ENCODE measurements at places on chromosomes 1 and 21.

- no peak for DNase-seq
Measured at GRCh38 chr1:154657556-154657955, 49.6 kb upstream of the ADAR start.

DNA sequence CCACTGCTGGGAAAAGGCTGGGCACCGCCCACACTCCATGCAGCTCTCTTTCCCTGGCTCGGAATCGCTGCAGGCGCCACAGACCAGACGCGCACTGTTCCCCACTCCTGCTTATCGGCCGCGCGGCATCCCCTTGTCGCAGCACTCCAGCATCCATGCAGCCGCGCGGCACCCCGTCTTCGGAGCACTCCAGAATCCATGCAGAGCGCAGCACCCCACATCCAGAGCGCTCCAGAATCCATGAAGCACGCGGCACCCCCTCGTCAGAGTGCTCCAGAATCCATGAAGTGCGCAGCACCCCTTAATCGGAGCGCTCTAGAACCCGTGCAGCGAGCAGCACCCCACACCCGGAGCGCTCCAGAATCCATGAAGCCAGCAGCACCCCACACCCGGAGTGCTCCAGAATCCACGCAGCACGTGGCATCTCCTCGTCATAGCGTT is 9.5 kb downstream of the TFF3 start:
- no peak for DNase-seq

GRCh38 chr1:172019976-172020375 is 178.7 kb downstream of the DNM3 start:
- no peak for DNase-seq

DNA sequence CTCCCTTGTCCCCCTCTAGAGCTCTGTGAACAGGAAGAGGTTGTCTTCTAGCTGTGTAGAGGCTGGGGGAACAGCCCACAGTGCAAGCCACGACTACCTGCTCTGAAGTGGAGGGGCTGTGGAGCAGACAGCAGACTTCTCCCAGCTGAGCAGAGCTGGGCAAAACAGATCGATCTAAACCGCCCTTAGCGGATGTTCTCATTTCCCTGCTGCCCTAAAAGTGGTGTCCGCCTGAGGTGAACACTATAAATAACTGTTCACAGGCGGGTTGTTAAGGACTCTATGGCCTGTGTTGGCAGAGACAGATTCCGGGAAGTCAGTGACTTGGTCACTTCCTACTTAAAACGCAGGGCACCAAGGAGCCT is 203.2 kb downstream of the RHOU start:
- DNase-seq, result no peak

- no peak for DNase-seq
Measured at GRCh38 chr1:150376110-150376509, 12.2 kb downstream of the RPRD2 start.

DNA sequence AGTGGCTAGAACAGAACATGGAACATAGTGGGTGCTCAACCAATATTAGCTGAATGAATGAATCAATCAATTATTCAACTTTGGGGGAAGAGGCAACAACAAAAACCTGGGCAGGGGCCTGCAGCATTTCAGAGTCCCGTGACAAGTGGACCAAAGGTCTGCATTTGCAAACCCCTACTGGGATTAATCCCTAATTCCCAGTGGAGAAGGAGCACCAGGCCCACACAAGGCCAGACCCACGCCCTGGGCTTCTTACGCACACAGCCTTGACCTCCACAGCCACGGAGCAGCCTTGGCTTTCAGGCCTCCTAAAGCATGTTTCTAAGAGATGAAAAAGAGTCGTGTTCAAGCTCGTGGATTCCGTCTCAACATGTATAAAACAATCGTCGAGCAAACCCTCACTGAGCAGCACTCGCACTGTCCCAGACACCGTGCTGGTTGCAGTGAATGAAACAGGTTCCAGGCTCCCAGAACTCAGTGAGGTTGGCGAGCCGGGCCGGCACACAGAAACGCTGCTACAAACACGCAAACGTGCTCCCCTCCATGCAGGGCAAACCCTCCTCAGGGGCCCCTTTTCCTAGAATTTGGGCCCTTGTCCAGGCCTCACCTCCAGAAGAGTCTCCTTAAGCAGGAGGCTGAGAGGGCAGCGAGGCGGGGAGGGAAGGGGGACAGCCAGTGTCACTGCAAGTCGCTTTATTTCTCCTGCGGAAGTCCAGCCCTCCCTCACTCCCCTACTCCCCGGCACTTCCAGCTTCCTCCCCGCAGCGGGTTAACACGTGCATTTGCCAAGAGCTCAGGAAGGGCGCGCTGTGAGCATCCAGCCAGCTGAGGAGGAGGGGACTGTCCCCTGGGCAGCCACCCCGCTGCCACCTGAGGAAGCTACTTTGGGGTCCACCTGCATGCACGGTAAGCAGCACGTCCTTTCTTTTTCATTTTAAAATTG is 556.4 kb downstream of the KIF26B start:
- peak; percentile 3 for DNase-seq

GRCh38 chr21:46411691-46412090 is 47.0 kb upstream of the DIP2A start:
- no peak for DNase-seq

- no peak for DNase-seq
Measured at GRCh38 chr1:77927414-77927813, 39.0 kb downstream of the NEXN start.

- DNase-seq, result no peak
Measured at GRCh38 chr1:28322194-28322593, 6.6 kb upstream of the MED18 start.

DNA sequence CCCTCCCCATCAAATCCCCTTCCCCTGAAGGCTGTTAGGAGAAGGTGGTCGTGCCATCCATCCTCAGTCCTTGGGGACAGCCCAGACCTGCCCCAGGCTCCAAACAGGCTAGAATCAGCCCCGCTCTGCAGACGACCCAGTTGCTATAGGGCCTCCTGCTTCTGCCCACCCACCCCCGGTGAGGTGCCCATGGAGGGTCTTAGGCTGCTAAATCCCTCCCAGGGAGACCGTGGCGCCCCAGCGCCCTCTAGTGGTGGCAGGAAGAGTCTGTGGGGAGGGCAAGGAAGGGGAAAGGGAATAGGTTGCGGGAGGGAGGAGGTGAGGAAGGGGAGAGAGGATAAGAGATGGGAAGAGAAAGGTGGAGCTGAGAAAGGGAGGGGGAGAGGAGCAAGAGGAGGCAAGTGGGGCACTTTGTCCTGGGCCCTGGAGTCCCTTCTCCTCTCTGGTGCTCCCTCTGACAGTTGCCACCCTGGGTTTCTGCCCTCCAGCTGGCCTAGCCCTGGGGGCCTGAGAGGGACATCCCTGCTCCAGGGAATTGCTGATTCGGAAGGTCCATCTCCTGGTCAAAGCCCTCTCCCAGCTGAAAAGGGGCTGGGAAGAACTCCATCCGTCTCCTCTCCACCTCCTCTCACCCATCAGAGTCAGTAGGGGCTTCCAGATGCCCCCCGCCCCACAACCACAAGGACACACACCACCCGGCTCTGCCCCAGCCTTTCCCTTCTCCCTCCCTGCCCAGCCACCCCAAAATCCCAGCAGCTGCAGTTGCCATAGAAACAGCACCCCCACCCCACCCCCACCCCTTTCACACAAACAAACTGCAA is 55.4 kb downstream of the CAMK2N1 start:
- DNase-seq, result peak; percentile 63

GRCh38 chr1:214380986-214381695 is 100.2 kb downstream of the SMYD2 start:
- DNase-seq, result no peak

- DNase-seq, result no peak
Measured at GRCh38 chr1:189212606-189213005, 1265.1 kb downstream of the BRINP3 start.

DNA sequence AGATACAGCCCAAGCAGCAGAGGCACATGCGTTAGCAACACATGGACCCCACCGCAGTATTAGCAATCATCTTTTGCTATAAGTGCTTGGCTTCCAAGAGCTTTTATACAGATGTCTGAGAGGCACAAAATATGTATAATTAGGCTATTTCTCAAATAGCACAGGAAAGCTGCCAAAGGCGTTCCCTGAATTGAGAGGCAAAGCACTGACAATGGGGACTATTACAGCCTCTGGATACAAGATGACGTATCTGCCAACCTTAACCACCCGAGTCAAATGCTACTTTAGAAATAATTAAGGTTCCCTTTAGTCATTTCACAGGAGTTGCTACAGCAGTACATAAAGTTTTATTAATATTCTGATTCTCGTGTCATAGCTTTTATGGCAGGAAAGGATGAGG is 6.4 kb downstream of the STMN1 start:
- no peak for DNase-seq

DNA sequence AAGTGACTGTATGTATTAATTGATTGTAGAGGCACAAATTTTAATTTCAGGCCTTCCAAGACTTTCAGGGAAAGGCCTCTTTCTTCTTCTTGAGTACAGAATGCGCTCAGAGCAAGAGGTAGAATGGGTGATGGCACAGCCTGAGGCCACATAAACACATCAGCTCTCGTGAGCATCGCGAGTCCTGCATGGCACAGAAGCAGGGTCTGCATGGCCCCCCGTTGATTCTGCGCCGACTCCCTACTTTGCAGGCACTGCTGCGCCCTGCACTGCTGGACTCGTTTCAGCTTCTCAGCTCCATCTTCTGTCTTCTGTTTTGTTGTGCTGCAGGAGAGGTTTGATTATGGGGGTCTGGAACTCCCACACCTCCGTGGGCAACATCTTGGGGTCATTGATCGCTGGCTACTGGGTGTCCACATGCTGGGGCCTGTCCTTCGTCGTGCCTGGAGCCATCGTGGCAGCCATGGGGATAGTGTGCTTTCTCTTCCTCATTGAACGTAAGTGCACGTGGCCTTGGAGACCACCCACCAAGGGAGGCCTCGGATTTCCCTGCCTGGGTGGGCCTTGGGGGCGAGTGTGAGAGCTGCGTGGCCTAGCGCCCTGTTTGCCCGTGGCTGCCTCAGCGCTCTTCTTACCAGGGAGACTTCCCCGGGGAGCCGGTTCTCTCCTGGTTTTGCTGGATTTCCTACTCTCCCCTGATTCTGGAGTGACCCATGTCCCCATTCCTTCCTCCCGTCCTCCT is 29.6 kb downstream of the SLC37A1 start:
- DNase-seq, result no peak

DNA sequence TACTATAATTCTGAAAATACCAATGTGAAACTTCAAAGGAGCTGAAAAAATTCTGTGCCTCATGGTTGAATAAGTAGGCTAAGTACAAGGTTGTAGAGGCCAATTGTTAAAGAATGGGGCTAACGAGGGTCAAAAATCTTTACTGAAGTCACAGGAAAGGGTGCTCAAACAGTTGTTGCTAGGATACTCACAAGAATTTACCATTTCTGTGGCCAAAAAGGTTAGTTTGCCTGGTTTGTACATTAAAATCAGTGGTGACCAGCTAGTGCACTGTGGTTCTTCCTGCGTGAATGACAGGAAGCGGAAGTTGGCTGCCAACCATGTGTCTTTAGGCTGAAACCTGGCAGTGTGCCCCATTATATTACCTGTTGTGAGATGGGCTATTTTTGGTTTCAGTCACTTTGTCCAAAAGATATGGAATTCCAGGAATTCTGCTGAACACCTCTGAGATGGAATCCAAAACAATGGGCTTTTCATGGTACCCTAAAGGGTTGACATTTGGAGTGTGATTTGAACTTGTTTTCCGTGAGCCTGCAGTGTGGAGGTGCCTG is 13.5 kb downstream of the MAP3K21 start:
- DNase-seq, result no peak

DNA sequence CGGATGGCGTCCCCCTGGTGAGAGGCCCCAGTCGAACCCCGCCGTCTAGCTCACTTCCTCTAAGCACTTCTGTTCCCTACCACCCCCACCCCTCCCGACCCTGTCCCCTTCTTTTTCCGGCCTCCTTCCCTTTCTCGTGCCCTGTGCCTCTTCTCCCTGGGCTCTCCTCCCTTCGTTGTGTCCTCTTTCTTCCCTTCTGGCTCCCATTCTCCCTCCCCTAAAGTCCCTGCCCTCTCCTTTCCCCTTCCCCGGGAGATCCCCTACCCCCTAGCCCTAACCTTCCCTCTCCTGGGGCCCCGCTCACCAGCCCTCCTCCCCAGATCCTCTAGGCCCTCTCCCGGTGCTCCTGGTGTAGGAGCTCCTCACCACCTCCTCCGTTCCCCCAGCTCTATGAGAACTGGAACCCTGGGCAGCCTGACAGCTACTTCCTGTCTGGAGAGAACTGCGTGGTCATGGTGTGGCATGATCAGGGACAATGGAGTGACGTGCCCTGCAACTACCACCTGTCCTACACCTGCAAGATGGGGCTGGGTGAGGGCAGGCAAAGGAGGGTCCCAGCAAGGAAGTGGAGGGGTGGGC is 15.9 kb downstream of the BCAN start:
- no peak for DNase-seq

- no peak for DNase-seq
Measured at GRCh38 chr1:156898161-156898566, 4.6 kb downstream of the PEAR1 start.

DNA sequence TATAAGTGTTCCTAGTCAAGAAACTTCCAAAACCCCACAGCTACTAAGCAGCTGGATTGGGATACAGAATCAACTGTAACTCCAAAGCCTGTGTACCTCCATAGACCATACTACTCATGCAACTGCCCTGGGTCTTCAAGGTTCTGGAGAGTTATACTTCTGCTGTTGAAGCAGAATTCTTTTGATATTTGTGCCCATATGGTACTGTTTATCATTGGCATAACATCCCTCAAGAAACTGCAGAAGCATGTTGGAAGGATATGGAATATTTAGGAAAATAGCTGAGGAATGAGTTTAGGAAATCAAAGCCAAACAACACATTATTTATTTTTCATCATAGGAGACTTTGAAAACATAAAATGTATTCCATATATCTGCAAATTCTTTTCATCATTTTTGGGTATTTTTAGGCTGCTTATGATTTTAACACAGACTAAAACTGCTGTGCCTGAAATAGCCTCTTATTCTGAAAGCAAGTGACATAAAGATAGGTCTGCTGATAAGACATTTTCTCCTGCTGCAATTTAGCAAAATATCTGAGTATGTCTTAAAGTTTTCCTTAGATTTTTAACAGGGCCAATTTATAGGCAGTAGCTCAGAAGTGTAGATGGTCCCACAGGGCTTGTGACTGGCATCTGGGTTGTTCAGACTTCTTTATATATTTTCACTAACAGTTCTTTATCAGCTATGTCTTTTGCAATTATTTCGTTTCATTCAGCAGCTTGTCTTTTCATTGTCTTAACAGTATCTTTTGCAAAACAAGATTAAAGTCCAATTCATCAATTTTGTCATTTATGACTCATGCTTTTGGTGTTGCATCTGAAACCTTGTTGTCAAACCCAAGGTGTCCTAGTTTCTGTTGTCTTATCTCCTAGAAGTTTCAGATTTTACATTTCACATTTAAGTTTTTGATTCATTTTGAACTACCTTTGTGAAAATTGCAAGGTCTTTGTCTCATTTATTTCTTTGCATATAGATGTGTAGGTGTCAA is 41.1 kb upstream of the ZNF124 start:
- no peak for DNase-seq

DNA sequence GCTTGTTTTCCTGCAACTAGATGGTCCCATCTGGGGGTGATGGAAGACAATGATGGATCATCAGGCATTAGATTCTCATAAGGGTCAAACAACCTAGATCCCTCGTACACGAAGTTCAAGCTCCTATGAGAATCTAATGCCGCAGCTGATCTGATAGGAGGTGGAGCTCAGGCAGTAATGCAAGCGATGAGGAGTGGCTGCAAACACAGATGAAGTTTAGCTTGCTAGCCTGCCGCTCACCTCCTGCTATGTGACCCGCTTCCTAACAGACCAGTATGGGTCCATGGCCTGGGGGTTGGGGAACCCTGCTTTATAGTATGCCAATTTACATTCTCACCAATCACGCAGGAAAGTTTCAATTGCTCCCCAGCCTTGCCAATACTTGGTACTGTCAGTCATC is 37.5 kb downstream of the TLR5 start:
- DNase-seq, result no peak
